ENCODE measurements at places on chromosomes 2 and 18. TPM values are rescaled to one million over a fixed set of nuclear protein-coding genes. Genes with fewer than 3 reads are reported as not detected.

The MFSD2B gene
- total RNA-seq = 0.34 TPM

The TDRD15 gene
- total RNA-seq = not detected

The ZNF519 gene
- total RNA-seq = 16.2 TPM

The CLIP4 gene
- total RNA-seq = 20.1 TPM

The ITGB6 gene
- not detected for total RNA-seq

The SPATS2L gene
- total RNA-seq = 45.5 TPM

The NTSR2 gene
- total RNA-seq = not detected

The IL36B gene
- not detected for total RNA-seq

The HOXD13 gene
- not detected for total RNA-seq

The FIGN gene
- not detected for total RNA-seq

The DYNAP gene
- not detected for total RNA-seq

The C1GALT1C1L gene
- not detected for total RNA-seq

The TXNDC2 gene
- not detected for total RNA-seq

The GPC1 gene
- total RNA-seq = 5.7 TPM

The PROC gene
- not detected for total RNA-seq

The ABHD1 gene
- 0.23 TPM for total RNA-seq

The POTEI gene
- not detected for total RNA-seq

The MARCO gene
- total RNA-seq = not detected

The NPPC gene
- total RNA-seq = 1.4 TPM

The DNPEP gene
- 59.7 TPM for total RNA-seq

The NETO1 gene
- total RNA-seq = not detected

The ERBB4 gene
- total RNA-seq = not detected

The RHBDD1 gene
- 23.4 TPM for total RNA-seq

The UBXN4 gene
- total RNA-seq = 94.1 TPM

The CCDC68 gene
- not detected for total RNA-seq

The AMER3 gene
- not detected for total RNA-seq

The HAUS1 gene
- total RNA-seq = 65.9 TPM

The STARD6 gene
- not detected for total RNA-seq

The POTEJ gene
- total RNA-seq = not detected

The GRHL1 gene
- total RNA-seq = 0.57 TPM

The ZNF892 gene
- 3.9 TPM for total RNA-seq

The CLK1 gene
- 126 TPM for total RNA-seq

The IGFBP2 gene
- total RNA-seq = 74.7 TPM

The MOCOS gene
- 0.21 TPM for total RNA-seq

The PLGLB2 gene
- 0.39 TPM for total RNA-seq

The BMP10 gene
- total RNA-seq = not detected

The GRB14 gene
- not detected for total RNA-seq

The WDR33 gene
- total RNA-seq = 64.3 TPM

The RFTN2 gene
- total RNA-seq = not detected

The TMEM247 gene
- not detected for total RNA-seq

The EFHD1 gene
- total RNA-seq = 6.0 TPM

Measured in activated CD8-positive, alpha-beta T cell treated with anti-CD3 and anti-CD28 coated beads, Interleukin-2, amount 10 ng/mL, durations not matched to agents 7 days and 5 days (primary cell).